ENCODE measurements at places on chromosomes 4 and X. TPM values are rescaled to one million over a fixed set of nuclear protein-coding genes. Genes with fewer than 3 reads are reported as not detected.

The GRPR gene
- total RNA-seq: 0.56 TPM

The USP26 gene
- not detected for total RNA-seq

The TBC1D8B gene
- total RNA-seq: 4.6 TPM

The LEF1 gene
- 0.98 TPM for total RNA-seq

The HSFX4 gene
- total RNA-seq: not detected

DNA sequence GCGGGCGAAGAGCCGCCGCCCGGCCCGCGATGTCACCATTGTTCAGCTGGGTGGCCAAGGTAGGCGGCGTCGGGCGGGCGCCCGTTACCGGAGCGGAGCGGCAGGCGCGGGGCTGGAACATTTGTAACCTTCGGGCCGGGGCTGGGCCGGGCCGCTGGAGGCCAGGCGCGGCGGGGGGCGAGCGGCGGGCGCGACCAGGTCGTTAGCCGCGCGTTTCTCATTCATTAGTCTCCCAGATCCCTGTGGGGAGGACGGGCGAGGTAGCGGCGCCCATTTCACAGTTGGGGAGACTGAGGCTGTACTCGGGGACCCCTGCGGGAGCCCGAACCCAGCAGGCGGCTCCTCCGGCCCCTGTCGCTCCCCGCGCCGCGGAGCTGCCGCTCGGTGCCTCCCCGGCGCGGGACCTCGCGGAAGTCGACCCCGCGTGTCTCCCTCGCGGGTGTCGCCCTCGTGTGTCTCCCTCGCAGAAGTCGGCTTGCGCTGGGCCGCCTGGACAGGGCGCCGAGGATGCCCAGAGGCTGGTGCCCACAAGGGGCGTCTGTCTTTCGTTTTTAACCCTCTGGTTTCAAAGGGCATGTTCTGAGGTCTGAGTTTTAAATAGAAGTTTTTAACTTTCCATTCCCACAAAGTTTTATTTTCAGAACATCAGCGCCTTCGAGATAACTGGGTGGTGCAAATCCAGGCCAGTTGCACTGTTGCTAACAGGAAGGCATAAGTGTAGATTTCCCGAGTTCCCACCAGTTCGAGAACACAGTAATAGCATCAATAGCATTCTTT is 17.5 kb downstream of the PTTG2 start:
- H3K4me3 ChIP-seq: peak overlapping the region; percentile 87
- H3K27ac ChIP-seq: no peak overlapping the region
- no peaks in the 10 kb centered on the region for H3K4me1 ChIP-seq
- no peaks in the 10 kb centered on the region for H3K27me3 ChIP-seq
- DNase-seq: peak; percentile 63

DNA sequence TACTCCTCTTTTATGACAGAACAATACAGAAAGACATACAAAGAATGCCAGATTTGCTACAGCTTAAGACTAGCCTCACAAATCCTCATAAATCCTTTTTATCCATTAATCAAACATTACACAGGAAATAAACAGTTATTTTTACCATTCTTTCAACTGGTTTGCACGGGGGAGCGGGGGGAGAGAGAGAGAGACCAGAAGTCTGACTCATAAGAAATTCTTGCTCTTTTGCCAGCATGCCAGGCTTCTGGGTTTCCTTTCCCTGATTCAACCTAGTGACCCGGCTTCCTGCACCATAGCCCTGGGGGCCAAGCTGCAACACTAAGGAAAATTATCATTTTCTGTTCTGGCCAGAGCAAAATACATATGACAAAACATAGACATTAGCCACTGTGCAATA is 6.8 kb upstream of the RRAGB start:
- peaks cover 3% of the 10 kb centered on the region for H3K27me3 ChIP-seq
- H3K4me3 ChIP-seq: no peak overlapping the region
- H3K4me1 ChIP-seq: no peaks in the 10 kb centered on the region
- H3K36me3 ChIP-seq: no peaks in the 10 kb centered on the region
- no peak for DNase-seq

DNA sequence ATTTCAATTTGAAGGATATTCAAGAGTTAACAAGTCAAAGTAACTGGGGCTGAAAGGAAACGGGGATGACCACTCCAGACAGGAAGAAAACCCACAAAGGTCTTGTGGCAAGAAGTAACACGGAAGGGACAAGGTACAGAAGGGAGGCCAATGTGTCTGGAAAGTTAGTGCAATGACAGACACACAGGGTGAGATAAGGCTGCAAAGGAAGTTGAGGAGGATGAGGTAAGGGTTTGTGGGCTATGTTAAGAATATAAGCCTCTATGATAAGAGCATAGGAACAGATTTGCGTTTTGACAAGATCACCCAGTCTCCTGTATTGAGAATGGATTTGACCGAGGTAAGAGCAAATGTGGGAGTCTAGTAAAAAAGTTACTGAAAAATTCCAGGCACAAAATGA is 21.9 kb upstream of the EMCN start:
- no peaks in the 10 kb centered on the region for H3K27me3 ChIP-seq
- no peak overlapping the region for H3K27ac ChIP-seq
- H3K4me1 ChIP-seq: no peaks in the 10 kb centered on the region
- no peak overlapping the region for H3K4me3 ChIP-seq

DNA sequence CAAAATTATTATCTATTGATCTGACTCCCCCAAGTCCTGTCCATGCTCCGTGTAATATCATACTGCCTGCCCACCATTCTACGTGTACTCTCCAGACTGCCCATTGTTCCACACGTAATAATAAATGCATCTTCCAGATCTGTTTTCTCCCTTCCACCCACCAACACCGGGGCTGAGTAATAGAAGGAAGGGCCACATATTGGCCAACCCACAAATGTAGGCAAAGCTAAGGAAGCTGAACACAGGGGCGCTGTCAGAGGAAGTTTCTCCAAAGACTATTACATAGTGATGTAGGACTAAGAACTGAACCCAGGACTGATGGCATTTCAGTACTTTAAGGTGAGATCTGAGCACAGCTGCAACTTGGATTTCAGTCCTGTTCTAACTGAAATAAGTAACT is 135.8 kb upstream of the GUCY1A1 start:
- no peaks in the 10 kb centered on the region for H3K36me3 ChIP-seq
- no peak overlapping the region for H3K27ac ChIP-seq
- no peak for DNase-seq
- H3K4me3 ChIP-seq: no peak overlapping the region
- H3K4me1 ChIP-seq: no peaks in the 10 kb centered on the region
- H3K27me3 ChIP-seq: no peaks in the 10 kb centered on the region

GRCh38 chr4:42197341-42197740 is 44.9 kb upstream of the BEND4 start:
- no peak overlapping the region for H3K27ac ChIP-seq
- no peaks in the 10 kb centered on the region for H3K4me1 ChIP-seq
- no peak for DNase-seq
- no peaks in the 10 kb centered on the region for H3K36me3 ChIP-seq

DNA sequence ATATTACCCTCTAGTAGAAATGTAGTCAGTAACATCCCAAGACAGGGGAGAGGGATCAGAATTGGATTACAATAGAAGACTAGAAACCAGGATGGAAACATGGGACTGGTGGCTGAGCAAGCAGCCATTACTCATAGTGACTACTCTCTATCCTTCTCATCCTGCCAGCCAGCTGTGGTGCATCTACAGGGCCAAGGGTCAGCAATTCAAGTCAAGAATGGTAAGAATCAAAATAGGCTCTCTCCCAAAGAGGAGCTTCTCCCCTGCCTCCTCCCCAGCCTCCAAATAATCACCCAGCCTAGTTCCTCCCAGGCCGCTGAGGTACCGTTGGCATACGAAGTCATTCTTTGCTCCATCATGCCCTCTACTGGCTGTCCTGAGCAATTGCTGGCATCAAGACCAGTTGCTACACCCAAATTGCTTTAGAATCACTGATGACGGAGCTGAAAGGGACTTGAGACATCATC is 19.4 kb downstream of the AWAT2 start:
- no peak overlapping the region for H3K4me3 ChIP-seq
- peak; percentile 45 for DNase-seq
- H3K27me3 ChIP-seq: peaks cover 1% of the 10 kb centered on the region
- H3K27ac ChIP-seq: no peak overlapping the region
- peaks cover 11% of the 10 kb centered on the region for H3K4me1 ChIP-seq

- DNase-seq: no peak
- H3K27ac ChIP-seq: no peak overlapping the region
- H3K36me3 ChIP-seq: no peaks in the 10 kb centered on the region
- H3K4me1 ChIP-seq: no peaks in the 10 kb centered on the region
- no peak overlapping the region for H3K4me3 ChIP-seq
Observed at GRCh38 chr4:57591073-57591472, 480.9 kb upstream of the IGFBP7 start.

DNA sequence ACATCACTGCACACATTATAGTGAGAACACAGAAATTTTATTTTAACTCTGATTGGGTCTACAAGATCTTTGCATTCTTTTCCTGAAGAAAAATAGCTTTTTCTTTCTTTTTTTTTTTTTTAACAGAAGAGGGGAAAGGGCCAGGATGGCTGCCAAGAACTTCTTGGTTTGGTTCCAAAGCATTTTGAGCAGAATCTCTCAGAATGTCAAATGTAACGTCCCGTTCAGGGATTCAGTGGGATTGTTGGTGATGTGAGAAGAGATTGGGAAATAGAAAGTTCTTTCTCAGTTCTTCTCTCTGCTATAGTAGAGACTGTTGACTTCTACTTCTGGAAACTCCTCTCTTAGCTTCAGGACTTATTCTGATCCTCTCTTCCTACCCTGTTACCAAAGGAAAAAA is 70.9 kb upstream of the CBR4 start:
- no peaks in the 10 kb centered on the region for H3K36me3 ChIP-seq
- no peak overlapping the region for H3K27ac ChIP-seq
- no peak for DNase-seq
- H3K4me1 ChIP-seq: no peaks in the 10 kb centered on the region

DNA sequence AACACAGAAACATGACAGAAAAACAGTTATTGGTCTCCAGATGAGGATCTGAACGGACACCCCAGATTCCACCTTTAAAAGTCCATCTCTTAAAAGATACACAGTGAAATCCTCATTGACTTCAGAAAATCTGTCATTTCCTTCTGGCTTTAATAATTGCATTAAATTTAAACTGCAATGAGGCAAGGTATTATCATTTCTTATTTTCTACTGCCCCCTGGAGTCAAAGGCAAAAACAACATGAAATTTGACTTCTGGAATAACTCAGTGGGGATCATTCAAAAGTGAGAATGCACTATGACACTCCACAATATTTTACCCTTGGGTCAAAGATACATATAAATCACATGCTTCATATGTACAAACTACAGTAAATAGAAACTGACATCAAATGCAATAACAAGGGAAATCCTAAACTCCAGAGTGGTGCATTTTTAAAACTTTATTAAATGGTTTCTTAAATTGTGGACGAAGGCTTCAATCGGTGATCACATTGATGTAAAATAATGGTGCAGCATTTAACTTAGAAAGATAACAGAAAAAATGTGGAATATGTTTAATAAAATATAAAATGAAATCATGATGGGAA is 56.4 kb upstream of the SPANXN1 start:
- no peaks in the 10 kb centered on the region for H3K4me1 ChIP-seq
- H3K27me3 ChIP-seq: no peaks in the 10 kb centered on the region
- H3K36me3 ChIP-seq: no peaks in the 10 kb centered on the region
- no peak overlapping the region for H3K27ac ChIP-seq
- no peak overlapping the region for H3K4me3 ChIP-seq

Data from glutamatergic neuron (in vitro differentiated cells).